ENCODE measurements at places on chromosomes 6 and 20.

DNA sequence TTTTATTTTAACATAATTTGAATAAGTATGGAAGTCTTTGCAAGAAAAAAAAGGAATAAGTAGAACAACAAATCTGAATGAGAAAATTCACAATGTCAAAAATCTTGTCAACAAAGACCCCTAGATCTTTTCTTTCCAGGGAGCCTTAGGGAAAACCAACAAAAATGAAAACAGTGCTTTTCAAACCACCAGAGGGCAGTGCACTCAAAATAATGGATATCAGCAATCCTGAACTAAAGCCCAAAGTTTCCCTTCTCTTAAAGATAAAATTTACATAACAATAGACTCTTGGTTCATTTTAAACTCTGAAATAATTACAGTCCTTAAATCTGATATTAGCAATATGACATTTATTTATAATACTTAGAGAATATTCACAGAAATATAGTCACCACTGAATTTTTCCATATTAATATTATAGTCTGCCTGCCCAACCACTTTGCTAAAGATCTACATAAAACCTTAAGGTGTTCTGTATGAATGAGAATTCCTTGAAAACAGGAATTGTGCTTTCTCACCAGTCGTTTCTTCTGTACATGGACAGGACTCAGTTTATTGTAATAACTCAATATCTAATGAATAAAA is 105.3 kb upstream of the BMP5 start:
- no peak for DNase-seq

GRCh38 chr6:46606338-46606737 is 46.3 kb downstream of the CYP39A1 start:
- no peak for DNase-seq

DNA sequence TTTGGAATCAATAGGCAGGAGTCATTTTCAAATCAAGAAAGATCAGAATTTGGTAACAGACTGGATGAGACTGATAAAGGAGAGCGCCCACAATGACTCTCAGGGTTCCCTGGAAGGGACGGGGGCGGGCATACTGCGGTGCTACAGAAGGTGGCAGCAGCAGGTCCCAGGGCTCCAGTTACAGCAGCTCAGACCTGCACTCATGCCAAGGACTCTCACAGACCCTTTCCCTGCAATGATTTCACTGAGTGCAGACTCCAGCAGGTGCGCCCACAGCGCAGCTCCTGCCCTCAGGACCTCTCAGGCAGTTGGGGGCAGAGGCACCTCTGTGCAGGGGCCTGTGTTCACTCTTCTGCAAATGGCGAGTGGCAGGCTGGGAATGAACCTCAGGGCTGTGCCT is 359.8 kb downstream of the ZFAND3 start:
- DNase-seq = no peak

GRCh38 chr6:145755682-145756081 is 20.4 kb upstream of the EPM2A start:
- DNase-seq = no peak

- no peak for DNase-seq
Measured at GRCh38 chr20:54284928-54285704, 77.2 kb downstream of the PFDN4 start.

GRCh38 chr6:1856381-1856780 is 246.7 kb downstream of the FOXC1 start:
- DNase-seq = no peak

GRCh38 chr6:29763491-29764289 is 40.5 kb downstream of the HLA-F start:
- DNase-seq = no peak

DNA sequence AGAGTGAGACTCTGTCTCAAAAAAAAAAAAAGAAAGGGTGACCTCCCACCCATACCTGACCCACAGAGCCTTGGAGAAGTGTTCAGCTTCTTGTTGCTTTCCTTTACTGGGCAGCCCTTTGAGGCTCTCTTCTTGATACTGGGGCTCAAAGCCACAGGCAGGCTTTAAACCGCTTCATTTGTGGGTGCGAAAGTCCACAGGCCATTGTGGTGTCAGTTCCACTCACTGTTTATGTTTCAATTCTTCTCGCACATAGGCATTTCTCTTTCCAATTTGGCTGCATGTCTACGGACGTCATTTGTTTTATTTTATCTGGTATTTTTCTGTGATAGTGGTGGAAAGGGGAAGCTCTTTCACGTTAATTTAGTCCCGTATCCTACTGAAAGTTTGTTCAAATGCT is 34.6 kb downstream of the PPARD start:
- no peak for DNase-seq

- no peak for DNase-seq
Measured at GRCh38 chr20:58978351-58979190, 2.5 kb upstream of the NELFCD start.

- no peak for DNase-seq
Measured at GRCh38 chr6:3584606-3585005, 127.8 kb upstream of the SLC22A23 start.

DNA sequence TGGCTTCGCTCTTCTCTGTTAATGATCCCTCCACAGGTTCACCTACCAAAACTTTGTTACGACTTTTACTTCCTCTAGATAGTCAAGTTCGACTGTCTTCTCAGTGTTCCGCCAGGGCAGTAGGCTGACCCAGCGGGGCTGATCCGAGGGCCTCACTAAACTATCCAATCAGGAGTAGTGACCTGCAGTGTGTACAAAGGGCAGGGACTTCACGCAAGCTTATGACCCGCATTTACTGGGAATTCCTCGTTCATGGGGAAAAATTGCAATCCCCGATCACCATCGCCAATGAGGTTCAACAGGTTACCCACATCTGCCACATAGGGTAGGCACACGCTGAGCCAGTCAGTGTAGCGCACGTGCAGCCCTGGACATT is 771.4 kb upstream of the DEFB115 start:
- DNase-seq = no peak

GRCh38 chr20:2692036-2692885 is at the start of gene EBF4:
Gene EBF4, plus strand, starts transcription at chr20:2692780. Its CDS starts 866 bp downstream, at chr20:2693646.
- DNase-seq = no peak

- no peak for DNase-seq
Measured at GRCh38 chr6:159462431-159462830, 230.6 kb downstream of the SOD2 start.

GRCh38 chr20:32056708-32057483 is 4.9 kb downstream of the HCK start:
- no peak for DNase-seq

Measured in activated CD8-positive, alpha-beta memory T cell treated with anti-CD3 and anti-CD28 coated beads for 1 hour (primary cell).